ENCODE measurements at places on chromosomes 2 and 18. TPM values are rescaled to one million over a fixed set of nuclear protein-coding genes. Genes with fewer than 3 reads are reported as not detected.

NGEF gene
- 0.74 TPM for total RNA-seq

SERPINB4 gene
- 0.14 TPM for total RNA-seq

STK11IP gene
- total RNA-seq, result 11.4 TPM

SIGLEC15 gene
- 0.14 TPM for total RNA-seq

STRADB gene
- 37.1 TPM for total RNA-seq
